ENCODE measurements at places on chromosomes 7 and 10.

DNA sequence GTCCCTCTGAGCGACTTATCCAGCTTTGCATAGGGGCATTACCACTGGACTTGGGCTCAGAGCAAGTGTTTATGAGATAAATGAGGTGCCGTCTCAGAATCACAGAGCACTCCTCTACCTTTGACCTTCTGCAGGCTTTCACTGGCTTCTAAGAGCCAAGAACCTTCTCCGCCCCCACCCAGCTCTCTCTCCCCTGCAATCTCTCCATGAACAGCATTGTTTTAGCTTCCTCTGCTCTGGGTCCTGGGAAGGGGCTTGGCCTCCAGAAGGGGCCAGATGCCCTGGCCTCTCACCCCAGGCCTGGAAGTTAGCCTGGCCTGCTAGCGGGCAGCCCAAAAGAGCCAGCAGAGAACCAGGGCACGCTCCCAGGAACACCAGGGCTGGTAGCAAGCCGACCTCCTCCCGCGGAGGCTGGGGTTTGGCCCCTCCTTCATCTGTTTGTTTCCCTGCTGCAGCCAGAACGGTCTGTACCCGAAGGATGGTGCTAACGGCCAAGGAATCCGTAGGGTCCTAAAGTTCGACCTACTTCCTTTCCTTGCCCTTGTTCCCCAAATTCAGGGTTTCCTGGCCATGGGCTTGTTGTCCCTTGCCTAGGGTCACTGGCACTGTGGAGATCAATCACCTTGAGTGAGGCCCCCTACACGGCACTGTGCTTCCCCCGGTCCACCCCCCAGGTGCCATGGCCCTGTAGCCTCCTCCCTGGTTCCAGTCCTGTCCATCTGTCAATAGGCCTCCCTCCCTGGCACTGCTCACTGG, 18.7 kb upstream of the DDIT4 start:
- peak; percentile 76 for DNase-seq

- no peak for DNase-seq
Observed at GRCh38 chr10:67770537-67770936, 67.5 kb downstream of the DNAJC12 start.

DNA sequence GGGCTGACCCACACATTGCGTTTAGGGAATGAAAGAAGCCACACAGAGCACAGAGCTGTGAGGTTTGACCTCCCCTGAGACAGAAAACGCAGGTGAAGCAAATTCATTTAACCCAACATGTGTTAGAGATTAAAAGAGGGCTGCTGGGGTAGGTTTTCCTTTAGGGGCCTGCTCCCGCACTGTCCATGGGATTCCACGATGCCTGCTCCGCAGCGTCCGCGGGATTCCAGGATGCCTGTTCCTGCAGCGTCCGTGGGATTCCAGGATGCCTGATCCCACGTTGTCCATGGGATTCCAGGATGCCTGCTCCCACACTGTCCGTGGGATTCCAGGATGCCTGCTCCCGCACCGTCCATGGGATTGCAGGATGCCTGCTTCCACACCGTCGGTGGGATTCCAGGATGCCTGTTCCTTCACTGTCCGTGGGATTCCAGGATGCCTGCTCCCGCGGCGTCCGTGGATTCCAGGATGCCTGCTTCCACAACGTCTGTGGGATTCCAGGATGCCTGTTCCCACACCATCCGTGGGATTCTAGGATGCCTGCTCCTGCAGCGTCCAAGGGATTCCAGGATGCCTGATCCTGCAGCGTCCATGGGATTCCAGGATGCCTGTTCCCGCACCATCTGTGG, 78.7 kb downstream of the VIPR2 start:
- DNase-seq, result no peak

DNA sequence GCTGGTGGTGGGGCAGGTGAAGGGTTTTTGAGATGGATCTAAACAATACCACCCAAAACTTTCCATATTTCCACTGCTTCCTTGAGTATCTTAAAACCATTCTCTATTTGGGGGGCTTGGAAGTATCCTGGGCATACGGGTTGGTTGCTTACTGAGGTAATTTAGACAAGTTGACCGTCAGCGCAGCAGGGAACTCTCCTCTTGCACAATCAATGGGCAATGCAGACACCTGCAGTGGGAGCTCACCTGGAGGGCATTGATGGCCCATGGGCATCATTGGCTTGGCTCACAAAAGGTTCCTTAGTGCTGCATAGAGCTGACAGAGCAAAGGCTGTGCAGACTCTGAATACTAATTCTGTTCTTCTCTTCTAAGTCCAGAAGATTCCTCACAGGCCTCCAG, 101.5 kb downstream of the EPDR1 start:
- DNase-seq, result no peak

GRCh38 chr7:82605247-82605864, 161.8 kb upstream of the CACNA2D1 start:
- DNase-seq, result peak; percentile 42

All from fibroblast of skin of scalp (primary cell).